Spinal cord (tissue), 10 donors: ENCODE measurements at places on chromosomes 7 and 10. TPM values are rescaled to one million over a fixed set of nuclear protein-coding genes. Genes with fewer than 3 reads are reported as not detected.
A peak's percentile ranks its signal among the peaks of the same experiment; 100 is the strongest.

DNA sequence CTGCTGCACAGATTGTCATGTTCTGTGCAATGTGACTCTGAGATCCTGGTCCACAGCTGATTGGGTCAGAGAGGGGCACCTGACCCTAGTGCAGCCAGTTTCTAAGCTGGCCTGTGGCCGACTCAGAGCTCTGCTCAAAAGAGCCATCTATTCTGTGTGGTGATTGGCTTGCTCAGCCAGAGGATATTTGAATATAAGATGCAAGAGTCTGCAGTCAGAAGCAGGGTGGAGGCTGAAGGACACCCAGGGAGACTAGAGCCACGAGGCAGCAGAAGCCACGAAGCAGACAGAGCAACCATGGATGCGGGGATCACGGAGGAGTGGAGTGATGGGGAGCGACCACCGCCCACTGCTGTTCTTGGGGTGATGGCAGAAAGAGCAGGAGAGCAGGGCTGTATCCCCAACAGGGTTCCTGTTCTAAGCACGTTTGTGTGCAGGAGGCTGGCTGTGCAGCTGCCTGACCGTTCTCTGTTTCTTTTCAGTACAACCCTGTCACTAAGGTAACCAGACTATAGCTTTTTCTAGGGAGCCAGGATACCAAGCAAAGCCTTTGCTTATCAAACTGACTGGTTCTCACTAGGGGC is 19.5 kb upstream of the RHEB start:
- peak; percentile 65 for DNase-seq

DNA sequence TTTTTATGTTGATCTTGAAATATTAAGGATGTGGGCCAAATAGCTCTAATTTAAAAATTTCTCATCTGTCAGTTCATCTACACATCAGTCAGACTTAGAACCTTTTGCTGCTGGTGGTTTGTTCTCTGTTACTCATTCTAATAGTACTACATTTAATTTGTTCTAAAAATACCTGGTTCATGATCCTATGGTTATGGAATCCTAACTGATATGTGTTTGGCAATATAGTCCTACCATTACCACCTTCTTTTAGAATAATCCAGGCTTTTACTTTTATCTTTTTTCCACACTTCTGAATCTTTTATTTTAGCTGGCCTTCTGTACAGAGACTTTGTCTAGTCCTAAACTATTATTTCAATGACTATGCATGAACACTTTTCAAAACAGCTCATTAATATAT is 116.9 kb downstream of the SVOPL start:
- DNase-seq = no peak

DNA sequence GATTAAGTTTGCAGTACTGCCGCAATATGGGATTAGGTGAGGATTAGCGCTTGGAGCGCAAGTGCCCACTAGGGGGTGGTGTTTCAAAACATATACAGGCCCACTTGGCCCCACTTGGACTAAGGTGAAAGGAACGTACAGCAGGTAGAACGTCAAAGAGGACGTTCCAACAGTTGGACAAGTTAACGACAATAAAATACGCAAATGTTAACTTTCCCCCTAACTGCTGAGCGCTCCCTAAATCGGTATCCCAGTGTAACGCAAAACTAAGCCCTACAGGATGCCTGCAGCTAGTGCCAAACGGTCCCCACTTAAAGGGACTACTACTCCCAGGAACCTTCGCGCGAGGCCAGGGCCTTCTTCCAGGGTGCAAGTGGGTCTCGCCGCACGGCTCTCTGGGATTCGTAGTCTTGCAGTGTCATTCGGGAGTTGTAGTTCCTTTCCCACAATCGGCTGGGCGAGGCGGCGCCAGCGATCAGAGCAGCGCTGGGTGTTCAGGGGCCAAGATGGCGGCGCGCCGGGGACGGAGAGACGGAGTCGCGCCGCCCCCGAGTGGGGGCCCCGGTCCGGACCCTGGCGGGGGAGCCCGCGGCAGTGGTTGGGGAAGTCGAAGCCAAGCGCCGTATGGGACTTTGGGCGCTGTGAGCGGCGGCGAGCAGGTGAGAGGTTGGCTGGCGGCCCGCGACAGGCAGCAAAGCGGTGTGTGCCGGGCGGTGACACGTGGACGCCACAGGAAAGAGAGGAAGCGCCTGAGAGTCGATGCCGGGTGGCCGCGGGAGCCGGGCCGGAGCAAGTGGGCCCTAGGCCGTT is at the start of gene PPRC1:
PPRC1 (plus strand) TSS at position 478 of the 810 bp plus-strand sequence; CDS start at position 507, 29 bp downstream.
- peak; percentile 99 for DNase-seq

- DNase-seq = no peak
Measured at GRCh38 chr10:1977461-1977860, 240.1 kb upstream of the ADARB2 start.

DNA sequence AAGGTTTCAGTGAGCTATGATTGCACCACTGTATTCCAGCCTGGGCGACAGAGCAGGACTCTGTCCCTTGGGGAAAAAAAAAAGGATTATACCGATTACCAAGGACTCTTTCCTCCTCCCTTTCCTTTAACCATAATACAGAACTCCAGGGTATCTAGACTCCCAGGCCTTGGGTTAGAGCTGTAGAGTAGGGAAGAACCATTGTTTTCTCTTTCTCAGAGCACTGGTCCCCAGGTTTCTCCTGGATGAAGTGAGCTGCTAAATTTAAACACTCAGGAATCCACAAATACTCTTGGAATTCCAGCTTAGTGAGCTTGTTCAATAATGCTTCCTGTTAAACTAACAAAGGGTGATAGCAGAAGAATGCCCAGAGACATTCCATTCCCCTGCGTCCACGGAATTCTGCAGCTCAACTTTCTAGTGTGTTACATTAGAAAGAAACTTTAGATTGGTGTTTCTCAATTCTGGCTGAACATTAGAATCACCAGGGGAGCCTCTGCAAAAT is 14.6 kb upstream of the RPEL1 start:
- peak; percentile 15 for DNase-seq

DNA sequence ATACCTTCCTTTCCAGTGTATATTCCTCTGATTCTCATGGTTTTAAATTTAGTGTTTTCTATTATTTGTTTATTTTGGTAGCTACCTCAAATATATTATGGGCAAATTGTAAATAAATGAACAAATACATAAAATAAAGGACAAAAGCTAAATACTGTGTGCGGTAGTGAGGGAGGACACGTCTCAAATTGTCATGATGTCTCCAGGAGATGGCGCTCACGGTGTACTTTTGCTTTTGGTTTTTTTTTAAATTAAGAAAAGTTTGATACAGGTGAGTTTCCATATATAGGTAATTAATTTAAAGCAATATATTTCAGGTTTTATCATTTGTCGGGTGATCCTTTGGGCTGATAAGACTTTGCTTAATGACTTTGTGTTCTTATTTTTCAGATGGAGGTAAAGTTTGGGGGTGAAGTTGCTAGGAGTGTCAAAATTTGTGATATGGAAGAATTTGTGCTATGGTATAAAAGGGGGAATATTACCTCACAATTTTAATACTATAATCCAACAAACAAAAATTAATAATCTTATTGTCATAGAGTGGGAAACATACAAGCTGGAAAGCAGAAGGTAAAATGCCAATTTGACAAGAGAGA is 68.4 kb upstream of the TMEM229A start:
- peak; percentile 62 for DNase-seq

The SPDYE2 gene
- 20.4 TPM for polyA plus RNA-seq

DNA sequence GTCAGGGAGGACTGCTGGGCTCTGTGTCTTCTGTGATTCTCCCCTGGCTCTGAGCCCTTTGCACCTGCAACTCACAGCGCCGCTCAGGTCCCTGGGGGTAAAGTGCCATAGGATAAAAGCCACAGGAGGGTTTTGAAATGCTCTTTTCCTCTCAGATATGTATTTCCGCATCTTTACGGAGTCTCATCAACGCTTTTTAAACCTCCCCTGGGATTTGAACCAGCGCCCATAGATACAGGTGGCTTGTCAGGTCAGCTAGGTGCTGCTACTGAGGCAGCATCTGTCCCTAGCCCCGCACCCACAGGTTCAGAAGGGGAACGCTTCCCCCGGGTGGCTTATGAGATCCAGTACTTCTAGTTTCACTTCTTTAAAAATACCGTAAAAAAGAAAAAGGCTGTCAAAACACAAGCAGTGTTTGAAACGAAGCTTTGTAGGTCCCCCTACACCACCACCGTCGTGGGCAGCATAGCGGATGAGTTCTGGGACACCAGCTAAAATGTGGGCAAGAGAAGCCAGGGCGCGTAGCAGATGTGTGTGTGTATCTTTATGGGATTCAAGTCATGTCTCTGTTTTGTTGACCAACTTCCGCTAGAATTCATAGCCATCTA is 173.5 kb downstream of the CUX1 start:
- no peak for DNase-seq

- peak; percentile 46 for DNase-seq
Measured at GRCh38 chr7:31056775-31057346, 4.8 kb downstream of the ADCYAP1R1 start.

The AKR1D1 gene
- polyA plus RNA-seq = 0.18 TPM

- no peak for DNase-seq
Measured at GRCh38 chr10:88565072-88565471, 18.0 kb downstream of the RNLS start.

The NCF1 gene
- polyA plus RNA-seq = 2.6 TPM

DNA sequence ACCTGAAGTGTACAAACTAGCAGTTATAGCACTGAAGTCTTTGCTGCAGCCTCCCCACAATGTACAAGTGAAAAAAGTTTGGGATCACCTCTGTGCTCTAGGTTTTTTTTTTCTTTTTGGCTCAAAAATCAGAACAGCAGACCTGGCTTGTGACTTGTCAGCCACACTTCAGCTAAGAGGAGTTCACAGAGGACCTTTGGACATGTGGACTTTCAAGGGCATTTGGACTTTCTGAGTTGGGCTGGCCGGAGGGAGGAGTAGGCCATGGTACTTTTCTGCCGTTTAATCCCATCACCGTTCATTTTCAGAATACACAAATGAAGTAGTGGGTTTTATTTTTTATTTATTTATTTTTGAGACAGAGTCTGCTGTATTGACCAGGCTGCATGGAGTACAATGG is 21.9 kb upstream of the ACSL5 start:
- DNase-seq = no peak

The MUC12 gene
- polyA plus RNA-seq = 2.2 TPM

- no peak for DNase-seq
Measured at GRCh38 chr7:71626206-71626605, 494.3 kb downstream of the GALNT17 start.

- DNase-seq = no peak
Measured at GRCh38 chr10:100569687-100570481, 34.1 kb downstream of the HIF1AN start.

DNA sequence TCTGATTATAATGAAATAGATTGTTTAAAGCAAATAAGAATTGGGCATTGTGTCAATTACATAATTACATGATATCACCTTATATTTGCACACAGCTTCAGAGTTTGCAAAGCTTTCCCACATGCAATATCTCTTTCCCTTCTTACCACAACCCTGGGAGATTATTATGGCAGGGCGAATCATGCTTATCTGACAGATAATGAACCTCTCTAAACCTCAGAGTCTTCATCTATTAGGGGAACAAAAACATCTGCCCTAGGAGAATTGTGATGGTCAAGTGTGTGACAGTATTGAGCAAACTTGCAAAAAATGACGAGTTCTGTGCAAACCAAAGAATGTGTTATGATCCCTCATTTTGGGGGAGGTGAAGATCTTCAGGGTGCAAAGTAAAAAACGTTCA is 90.0 kb downstream of the MYOF start:
- DNase-seq = no peak

GRCh38 chr7:155815332-155816191 is 3.3 kb upstream of the SHH start:
- no peak for DNase-seq

DNA sequence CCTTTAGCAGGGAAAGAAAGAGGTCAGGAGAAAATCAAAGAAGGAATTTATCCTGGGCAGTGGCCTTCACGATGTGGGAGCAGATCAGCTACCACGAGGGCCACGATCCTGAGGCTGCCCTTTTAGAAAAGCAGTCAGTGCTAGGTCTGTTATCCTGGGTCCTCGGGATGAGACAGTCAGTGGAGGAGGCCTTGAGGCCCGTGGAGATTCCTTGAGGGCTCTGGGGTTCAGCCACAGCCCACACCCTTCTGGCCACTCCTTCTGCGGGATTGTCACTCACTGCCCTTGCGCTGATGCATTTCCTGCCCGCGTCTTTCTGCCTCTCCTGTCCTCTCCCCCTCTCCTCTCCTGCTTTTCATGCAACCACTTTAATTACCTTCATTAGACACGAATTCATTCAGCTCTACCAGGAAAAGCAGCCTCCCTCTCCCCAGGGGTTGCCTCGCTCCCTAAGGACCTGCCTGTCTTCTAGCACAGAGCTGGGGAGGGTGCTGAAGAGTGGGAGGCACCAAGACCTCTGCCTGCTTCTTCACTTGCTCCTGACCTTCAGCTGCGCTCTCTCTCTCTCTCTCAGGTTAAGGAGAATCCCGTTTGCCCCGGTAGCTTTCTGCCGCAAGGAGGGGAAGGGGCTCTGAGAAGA is 42.6 kb upstream of the LRRC4 start:
- DNase-seq = peak; percentile 74

The GIMAP5 gene
- 3.0 TPM for polyA plus RNA-seq

GRCh38 chr10:96014473-96015102 is 28.8 kb upstream of the CCNJ start:
- no peak for DNase-seq

The TRIM74 gene
- polyA plus RNA-seq = 3.2 TPM
